Astrocyte of the spinal cord (primary cell): ENCODE measurements at places on chromosomes 16 and 17.

- DNase-seq: no peak
Observed at GRCh38 chr16:3948378-3948995, 68.0 kb upstream of the CREBBP start.

DNA sequence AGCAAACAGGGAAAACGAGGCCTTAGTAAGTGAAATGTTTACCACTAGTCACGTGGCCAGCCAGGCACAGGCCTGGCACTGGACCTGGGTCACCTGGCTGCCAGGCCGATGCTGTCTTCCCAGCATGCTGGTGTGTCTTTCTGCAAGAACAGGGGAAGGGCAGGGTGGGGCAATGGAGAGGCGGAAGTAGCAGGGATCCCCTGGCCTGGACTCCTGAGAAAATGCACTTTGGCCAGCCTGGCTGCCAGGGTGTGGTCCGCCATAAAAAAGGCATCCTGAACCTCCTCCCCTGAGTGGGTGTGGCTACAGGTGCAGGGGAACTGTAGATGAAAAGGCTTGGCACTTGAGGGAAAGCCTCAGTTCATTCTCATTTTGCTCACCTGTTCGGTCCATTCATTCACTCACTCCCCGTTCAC is 1.0 kb upstream of the ANKRD40CL start:
- no peak for DNase-seq

DNA sequence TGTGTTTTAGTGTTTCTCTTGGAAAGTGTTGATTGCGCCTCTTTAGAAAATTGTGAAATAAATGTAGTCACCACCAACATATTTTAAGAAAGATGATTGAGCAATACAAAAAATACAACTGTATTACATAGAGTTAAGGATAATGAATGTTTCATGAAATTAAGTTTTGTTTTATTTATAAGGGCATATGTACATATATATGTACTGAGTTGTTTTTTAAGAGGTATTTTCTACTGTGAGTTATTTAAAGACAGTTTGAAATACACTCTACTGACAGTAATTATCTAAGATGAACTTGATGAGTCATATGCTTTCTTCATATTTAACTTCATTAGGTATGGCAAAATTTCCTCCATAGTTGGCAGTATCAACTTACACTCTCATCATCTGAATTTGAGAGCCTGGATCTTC is 411.7 kb downstream of the HS3ST3B1 start:
- no peak for DNase-seq

DNA sequence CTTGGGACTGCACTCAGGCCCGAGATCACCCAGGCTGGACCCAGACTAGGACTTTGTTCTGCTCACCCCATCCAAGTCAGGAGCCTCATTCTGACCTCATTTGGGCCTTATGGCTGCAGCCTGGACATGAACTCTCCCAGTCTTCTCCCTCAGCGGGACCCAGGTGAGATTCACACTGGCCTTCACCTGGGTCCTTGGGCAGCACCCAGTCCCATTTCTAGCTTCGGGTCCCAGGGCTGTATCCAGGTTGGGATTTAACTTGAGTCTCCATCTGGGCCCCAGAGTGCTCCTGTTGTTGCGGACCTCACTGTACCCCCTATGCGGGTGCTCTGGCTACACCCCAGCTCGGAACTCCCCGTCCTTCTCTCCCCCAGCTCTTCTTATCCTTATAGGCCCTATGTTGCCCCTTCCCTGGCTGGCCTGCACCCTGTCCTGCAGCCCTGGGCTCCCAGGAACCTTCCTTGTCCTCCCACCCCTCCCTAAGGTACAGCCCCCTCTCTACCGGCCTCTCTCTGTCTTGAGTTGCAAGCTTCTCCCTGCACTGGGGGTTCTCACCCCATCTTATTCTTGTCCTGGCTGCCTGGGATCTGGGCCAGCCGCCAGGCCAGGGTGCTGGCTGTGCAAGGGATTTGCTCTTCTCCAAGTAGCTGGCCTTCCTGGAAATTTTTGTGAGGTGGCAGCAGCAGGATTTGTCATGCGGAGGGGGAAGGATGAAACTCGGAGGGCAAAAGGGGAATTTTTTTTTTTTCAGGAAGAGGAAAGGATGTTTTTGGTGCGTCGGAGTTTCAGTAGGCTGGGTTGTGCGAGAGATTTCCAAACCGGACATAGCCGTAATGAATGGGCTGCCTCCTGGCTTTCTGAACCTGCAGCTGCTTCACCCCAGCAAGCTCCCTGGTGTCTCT is 904 bp downstream of the MAP2K3 start:
- DNase-seq: no peak

- no peak for DNase-seq
Observed at GRCh38 chr16:1366712-1367299, 15.1 kb downstream of the GNPTG start.

DNA sequence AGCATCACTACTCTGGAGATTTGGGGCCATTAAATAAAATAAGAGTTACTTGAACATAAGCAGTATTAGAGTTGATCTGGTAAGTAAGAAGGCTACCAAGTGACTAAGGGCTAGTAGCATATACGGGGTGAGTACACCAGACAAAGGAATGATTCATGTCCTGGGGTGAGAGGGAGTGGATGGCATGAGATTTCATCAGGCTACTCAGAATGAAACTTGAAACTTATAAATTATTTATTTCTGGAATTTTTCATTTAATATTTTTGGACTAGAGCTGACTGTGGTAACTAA is 2.3 kb downstream of the SLFN5 start:
- peak; percentile 89 for DNase-seq
